ENCODE measurements at places on chromosomes 16 and 17. TPM values are rescaled to one million over a fixed set of nuclear protein-coding genes. Genes with fewer than 3 reads are reported as not detected.

GRCh38 chr16:85220125-85220839, 108.0 kb upstream of the CIBAR2 start:
- DNase-seq, result peak; percentile 92

GRCh38 chr16:380762-381011, 1.1 kb downstream of the PGAP6 start:
- DNase-seq, result no peak

GRCh38 chr16:9437115-9437514, 345.7 kb downstream of the HAPSTR1 start:
- peak; percentile 44 for DNase-seq

DNA sequence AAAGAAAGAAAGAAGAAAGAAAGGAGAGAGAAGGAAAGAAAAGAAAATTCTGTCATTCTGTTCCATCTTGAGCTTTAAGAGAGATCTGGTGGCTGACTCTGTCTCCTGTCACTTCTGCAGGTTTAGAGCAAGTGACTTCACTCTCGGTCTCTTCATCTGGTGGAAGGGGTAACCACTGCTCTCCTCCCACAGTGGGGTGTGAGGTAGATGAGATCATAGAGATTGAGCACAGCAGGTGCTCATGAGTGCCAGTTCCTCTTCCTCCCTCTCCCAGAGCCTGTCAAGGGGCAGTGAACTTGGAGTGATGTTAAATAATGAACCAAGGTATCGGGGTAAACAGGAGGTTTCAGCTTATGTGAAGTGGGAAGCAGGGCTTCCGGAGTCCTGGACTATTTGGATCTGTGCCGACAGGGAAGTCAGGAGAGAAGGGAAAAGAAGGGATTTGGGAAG, 47.7 kb downstream of the BEAN1 start:
- DNase-seq, result no peak

GRCh38 chr16:425740-426114, 278 bp downstream of the RAB11FIP3 start:
- no peak for DNase-seq

GRCh38 chr16:14041164-14041563, 30.0 kb upstream of the MRTFB start:
- no peak for DNase-seq

- no peak for DNase-seq
Measured at GRCh38 chr17:32625971-32626370, 139.2 kb downstream of the CDK5R1 start.

DNA sequence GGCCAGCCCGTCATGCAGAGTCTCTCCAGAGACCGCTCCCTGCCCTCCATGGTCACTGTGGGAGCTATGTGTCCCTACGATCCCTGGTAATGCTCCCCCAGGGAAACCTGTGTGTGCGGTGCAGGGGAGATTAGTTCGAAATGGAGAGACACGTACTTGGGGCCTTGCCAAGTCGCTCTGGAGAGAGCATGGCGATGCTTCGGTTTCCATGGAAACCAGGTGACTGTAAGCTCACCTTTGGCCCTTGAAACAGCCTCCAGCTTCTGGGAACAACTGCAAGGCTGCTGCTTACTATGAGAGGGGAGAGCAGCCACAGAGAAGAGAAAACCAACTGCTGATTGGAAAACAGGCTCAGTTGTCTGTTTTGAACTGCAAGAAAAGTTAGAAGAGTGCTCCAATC, 879.7 kb upstream of the EEF2KMT start:
- no peak for DNase-seq

- no peak for DNase-seq
Measured at GRCh38 chr16:57123216-57123973, 31.0 kb downstream of the CPNE2 start.

DNA sequence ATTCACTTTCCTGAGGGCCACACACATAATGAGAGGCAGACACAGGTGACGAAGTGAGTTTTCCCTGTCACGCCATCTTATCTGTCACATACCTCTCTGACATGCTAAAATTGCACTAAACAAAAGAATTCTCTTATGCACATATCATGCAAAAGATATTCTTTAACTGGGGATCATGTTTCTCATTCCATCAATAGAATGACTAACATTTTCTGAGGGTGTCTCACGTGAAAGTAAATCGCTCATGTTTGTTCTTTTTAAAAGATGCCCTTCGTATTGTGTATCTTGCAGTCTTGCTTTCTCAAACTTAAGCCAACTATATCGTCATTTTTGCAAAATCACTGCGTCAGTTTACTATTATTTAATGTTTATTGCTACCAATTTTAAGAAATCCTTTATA, 306.4 kb downstream of the WWOX start:
- DNase-seq, result no peak

DNA sequence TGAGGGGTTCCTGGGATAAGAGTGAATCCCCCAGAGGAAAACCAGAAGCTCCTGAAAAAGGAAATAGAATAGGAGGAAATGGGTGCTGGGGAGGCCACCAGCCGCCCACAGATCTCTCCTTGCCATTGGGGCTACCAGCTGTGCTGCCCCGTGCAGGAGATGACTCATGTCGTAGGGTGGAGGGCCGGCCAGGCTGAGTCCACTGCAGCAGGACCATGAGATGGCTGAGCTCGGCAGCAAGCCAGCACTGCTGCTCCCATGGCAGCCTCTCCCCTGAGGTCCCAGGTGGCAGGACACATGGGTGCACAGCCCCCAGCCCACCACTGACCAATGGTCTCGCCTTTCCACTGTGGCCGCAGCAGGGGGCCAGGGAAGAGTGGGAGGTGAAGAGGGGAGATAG, 95.5 kb downstream of the GNAO1 start:
- DNase-seq, result no peak

DNA sequence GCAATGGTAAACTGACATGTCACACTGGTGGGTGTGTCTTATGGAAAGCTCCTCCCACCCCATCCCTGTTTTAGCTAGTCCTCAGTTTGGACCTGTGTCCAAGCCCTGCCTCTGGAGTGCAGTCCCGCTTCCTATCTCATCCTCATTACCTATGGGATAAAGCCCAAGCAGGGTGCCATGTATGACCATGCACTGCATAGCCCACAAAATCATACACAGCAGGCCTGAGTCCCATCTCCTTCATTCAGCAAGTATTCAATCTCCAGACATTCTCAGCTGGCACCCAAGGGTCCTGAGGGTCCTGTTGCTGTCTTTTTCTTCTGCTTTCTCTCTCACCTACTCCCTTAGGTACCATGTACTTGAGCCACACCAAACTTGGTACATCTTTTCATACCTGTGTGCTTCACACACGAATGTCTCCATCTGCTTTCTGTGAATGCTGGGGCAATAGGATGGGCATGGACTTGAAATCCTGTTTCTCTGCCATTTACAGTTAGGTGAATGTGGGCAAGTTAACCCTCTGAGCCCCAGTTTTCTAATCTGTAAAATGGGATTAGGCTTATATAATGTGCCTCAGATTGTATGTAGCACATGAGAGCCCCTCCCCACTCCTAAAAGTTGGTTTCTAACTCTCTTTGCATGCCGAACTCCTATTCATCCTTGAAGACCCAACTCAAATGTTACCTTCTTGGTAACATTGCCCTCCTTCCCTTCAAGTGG, 28.5 kb downstream of the TNS4 start:
- no peak for DNase-seq

DNA sequence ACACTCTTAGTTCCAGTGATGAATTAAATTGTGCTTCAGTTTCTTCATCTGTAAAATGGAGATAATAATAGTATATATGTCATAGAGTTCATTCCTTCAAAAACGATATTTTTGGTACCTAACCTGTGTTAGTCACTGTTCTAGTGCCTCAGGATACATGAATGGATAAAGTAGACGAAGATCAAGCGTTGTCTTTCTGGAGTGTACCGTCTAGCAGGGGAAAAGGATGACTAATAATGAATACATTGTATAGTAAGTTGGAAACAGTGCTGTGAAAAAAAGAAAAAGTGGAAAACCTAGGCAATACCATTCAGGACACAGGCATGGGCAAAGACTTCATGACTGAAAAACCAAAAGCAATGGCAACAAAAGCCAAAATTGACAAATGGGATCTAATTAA, 8.6 kb downstream of the KRT10 start:
- no peak for DNase-seq

- peak; percentile 53 for DNase-seq
Measured at GRCh38 chr16:457732-458400, 32.4 kb downstream of the RAB11FIP3 start.

DNA sequence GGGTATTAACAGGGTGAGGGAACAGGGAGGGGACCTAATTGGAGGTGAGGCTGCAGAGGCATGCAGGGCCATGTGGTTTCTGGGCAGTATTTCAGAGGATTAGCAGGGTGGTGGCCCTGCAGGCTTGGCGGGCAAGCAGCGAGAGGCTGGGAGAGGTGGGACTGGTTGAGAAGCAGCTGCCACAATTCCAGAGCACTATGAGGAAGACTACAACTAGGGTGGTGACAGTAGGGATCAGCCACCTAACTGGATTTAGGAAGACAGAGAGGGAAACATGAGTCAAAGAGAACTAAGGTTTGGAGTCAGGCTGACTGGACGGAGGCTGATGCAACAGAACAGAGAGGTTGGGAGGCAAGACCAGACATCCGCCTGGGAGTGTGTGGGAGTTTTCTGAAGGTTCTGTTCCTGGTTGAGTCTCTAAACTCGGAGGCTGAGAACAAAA, 12.3 kb downstream of the ALOXE3 start:
- no peak for DNase-seq

DNA sequence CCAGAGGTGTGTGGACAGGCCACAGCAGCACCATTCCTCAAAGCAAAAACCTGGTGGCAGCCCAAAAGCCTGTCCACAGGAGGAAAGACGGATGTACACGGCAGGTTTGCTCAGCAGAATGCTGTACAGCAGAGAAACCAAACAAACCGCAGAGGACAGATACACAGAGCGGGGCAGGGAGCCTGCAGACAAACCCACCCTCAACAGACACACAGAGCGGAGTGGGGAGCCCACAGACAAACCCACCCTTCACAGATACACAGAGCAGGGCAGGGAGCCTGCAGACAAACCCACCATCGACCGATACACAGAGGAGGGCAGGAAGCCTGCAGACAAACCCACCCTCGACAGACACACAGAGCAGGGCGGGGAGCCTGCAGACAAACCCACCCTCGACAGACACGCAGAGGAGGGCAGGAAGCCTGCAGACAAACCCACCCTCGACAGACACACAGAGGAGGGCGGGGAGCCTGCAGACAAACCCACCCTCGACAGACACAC, 53.0 kb upstream of the METRNL start:
- DNase-seq, result no peak

DNA sequence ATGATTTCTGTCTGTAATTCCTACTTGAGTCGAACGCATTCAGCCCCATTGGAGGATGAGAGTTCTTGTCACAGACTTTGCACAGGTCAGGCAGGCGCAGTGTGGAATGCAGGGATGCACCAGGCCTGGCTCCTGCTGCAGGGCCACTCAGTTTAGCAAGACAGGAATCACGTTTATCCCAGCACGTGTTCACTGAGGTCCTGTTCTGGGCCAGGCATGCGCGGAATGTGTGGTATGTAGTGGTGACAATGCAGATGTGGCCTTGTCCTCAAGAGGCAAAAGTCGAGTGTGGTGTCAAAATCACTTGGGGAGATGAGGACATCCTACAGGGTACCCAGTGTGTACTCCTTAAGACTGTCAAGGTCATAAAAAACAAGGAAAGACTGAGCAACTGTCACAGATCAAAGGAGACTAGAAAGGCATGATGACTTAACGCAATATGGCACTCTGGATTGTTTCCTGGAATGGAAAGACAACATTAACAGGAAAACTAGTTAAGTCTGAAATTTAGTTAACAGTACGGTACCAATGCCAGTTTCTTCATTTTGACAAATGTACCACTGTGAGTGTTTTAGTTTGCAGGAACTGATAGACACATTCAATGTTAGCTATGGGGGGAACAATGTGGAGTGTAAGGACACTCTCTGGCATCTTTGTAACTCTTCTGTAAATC, 121.5 kb upstream of the ADAMTS18 start:
- DNase-seq, result no peak

GRCh38 chr17:7238420-7239090, 702 bp downstream of the PHF23 start:
- DNase-seq, result no peak

- DNase-seq, result no peak
Measured at GRCh38 chr17:20127360-20128035, 118.3 kb downstream of the SPECC1 start.

DNA sequence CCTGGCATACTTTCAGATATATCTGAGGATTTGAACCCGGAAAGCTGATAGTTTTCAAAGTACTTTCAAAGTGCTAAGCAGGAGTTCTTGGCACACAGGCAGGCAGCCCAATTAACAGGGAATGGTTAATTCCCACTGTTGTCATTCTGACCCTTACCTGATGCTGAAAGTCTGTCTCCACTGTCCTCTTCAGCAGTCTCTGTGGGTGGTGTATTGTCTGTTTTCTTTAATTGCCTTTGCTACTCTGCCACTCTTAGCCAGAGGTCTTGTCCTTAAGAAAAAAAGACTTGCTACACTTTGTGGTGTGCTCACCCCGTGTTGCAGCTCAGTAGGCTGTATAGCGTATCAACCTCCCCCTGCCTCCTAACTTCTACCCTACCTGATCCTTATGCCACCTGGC, 63.2 kb upstream of the SLC12A3 start:
- no peak for DNase-seq

DNA sequence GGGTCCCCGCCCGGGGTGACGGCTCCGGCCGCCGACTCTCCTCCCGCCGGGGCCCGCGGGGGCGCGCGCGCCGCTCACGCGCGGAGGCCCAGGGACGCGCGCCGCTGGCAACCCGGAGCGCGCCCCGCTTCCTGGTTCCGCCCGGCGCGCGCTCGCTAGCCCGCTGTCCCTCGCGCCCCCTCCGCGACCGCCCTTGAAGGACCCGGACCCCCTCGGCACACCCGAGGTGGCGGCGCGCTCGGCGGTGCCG, at the start of gene STAT5B:
Gene STAT5B, minus strand, starts transcription at position 33 of the 250 bp plus-strand sequence. CDS start 44,264 bp downstream, outside the sequence.
- peak; percentile 96 for DNase-seq

GRCh38 chr16:56320811-56321558, 104.4 kb downstream of the AMFR start:
- DNase-seq, result no peak

- no peak for DNase-seq
Measured at GRCh38 chr16:48498769-48499631, 111.0 kb downstream of the N4BP1 start.

The CSF3 gene
- not detected for polyA plus RNA-seq

The PERCC1 gene
- polyA plus RNA-seq, result not detected

The DDX52 gene
- 9.5 TPM for polyA plus RNA-seq

The NOD2 gene
- not detected for polyA plus RNA-seq

The IGSF6 gene
- polyA plus RNA-seq, result not detected

The DPEP2 gene
- polyA plus RNA-seq, result not detected

The HS3ST3A1 gene
- polyA plus RNA-seq, result 22.6 TPM

The NPIPB8 gene
- polyA plus RNA-seq, result not detected

The SULT1A4 gene
- polyA plus RNA-seq, result 2.6 TPM

The NTN1 gene
- 0.05 TPM for polyA plus RNA-seq

All from SK-N-SH (cell line).